Activated CD8-positive, alpha-beta T cell treated with anti-CD3 and anti-CD28 coated beads, Interleukin-2, amount 10 ng/mL, durations not matched to agents 7 days and 5 days (primary cell): ENCODE measurements at places on chromosomes 6 and 20. TPM values are rescaled to one million over a fixed set of nuclear protein-coding genes. Genes with fewer than 3 reads are reported as not detected.
A peak's percentile ranks its signal among the peaks of the same experiment; 100 is the strongest.

DNA sequence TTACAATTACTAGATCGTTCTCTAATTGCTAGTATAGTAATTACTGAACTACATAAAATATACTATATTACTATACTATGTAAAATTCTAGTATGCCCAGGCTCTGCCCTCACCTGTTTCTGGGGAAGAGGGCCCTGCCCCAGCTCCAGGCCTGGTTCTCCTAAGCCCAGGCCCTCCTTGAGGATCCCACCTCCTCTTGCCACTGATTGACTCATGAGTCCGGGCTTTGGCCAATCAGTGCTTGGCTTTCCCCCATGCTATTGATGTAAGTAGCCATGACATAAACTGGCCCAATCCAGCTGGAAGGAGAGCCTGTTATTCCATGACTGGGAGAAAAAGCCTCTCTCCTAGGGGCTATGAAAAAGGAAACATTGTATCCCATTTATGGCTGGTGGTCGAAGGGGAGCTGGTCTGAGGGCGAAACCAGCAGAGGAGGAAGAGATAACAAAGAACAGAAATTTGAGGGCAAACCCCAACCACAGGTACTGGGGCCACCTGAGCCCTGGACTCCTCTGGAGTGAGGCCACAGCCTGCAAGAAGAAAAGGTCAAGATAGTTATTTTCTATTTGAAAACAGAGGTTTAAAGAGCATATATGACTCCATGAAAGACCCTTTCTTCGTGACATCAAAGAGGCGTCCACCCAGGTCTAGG lies 129.3 kb upstream of the CD93 start:
- H3K36me3 ChIP-seq, result no peaks in the 10 kb centered on the region
- peaks cover 5% of the 10 kb centered on the region for H3K27me3 ChIP-seq
- no peak overlapping the region for H3K4me3 ChIP-seq
- no peak for DNase-seq
- H3K4me1 ChIP-seq, result no peaks in the 10 kb centered on the region

The DEFB132 gene
- total RNA-seq, result not detected

- H3K27ac ChIP-seq, result no peak overlapping the region
- no peak for DNase-seq
- no peak overlapping the region for H3K4me3 ChIP-seq
- peaks cover 32% of the 10 kb centered on the region for H3K36me3 ChIP-seq
Measured at GRCh38 chr20:34773726-34774125, 51.7 kb downstream of the NCOA6 start.

The RBPJL gene
- not detected for total RNA-seq

DNA sequence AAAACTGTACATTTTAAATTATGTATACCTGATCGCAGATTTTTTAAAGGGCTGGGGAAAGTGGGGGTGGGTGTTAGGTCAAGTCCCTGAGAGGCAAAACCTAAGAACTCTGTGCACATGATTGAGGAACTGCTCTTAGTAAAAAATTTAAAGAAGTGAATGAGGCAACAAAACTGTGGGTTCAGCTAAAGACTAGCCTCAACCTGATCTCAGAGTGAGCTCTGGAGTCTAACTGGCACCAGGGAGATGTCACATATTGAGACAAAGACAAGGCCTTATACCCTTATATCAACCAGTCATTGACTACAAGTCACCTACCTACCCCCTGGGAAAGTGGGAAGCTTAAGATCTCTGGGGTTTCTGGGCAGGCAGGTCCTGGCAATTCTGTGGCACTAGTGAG lies 27.4 kb upstream of the RUNX2 start:
- no peak overlapping the region for H3K27ac ChIP-seq
- H3K4me1 ChIP-seq, result peaks cover 7% of the 10 kb centered on the region
- peaks cover 7% of the 10 kb centered on the region for H3K36me3 ChIP-seq
- no peaks in the 10 kb centered on the region for H3K27me3 ChIP-seq
- DNase-seq, result no peak

The CAGE1 gene
- 0.18 TPM for total RNA-seq

- no peak overlapping the region for H3K27ac ChIP-seq
- no peaks in the 10 kb centered on the region for H3K27me3 ChIP-seq
- DNase-seq, result no peak
- H3K36me3 ChIP-seq, result no peaks in the 10 kb centered on the region
Measured at GRCh38 chr6:84447651-84448050, 220.2 kb upstream of the CEP162 start.

The SLC17A5 gene
- total RNA-seq, result 5.0 TPM

DNA sequence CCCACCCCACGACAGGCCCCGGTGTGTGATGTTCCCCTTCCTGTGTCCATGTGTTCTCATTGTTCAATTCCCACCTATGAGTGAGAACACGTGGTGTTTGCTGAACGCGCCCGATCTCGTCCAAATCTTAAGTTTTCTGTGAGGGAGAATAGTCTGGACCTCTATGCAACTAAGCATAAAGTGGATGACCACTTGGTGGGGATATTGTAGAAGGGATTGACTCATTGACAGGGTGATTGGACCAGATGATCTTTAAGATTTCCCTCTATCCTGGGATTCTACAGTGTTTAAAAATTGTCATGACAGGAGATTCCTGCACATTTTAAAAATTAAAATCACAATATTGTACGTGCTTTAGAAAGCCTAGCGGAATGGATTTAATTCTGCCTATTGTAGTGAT lies 141.3 kb downstream of the TRMT11 start:
- no peak overlapping the region for H3K27ac ChIP-seq
- H3K4me1 ChIP-seq, result no peaks in the 10 kb centered on the region
- H3K4me3 ChIP-seq, result no peak overlapping the region
- no peaks in the 10 kb centered on the region for H3K27me3 ChIP-seq

DNA sequence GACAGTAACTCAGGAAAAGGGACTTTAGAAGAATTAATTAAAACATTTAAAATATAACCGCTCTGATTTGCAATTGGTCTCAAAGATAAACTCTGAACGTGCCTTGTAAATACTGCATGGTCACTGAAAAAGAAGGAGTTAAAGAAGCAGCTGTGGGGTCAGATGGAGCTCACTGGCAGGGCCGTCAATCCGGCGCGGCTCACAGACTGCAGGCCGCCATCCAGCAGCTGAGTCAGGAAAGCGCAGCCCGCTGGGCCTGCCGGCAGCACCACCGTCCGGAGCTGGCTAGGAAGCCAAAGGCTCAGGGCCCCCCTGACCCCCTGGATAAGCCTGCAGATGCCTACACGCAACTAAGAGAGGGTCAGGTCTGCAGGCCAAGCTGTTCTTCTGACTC lies 54.2 kb upstream of the FRMD1 start:
- no peaks in the 10 kb centered on the region for H3K4me1 ChIP-seq
- H3K36me3 ChIP-seq, result no peaks in the 10 kb centered on the region
- H3K27ac ChIP-seq, result no peak overlapping the region
- peak; percentile 8 for DNase-seq
